ENCODE measurements at places on chromosomes 7 and 10.

- DNase-seq: peak; percentile 64
Observed at GRCh38 chr7:30984359-30985107, 20.8 kb downstream of the GHRHR start.

DNA sequence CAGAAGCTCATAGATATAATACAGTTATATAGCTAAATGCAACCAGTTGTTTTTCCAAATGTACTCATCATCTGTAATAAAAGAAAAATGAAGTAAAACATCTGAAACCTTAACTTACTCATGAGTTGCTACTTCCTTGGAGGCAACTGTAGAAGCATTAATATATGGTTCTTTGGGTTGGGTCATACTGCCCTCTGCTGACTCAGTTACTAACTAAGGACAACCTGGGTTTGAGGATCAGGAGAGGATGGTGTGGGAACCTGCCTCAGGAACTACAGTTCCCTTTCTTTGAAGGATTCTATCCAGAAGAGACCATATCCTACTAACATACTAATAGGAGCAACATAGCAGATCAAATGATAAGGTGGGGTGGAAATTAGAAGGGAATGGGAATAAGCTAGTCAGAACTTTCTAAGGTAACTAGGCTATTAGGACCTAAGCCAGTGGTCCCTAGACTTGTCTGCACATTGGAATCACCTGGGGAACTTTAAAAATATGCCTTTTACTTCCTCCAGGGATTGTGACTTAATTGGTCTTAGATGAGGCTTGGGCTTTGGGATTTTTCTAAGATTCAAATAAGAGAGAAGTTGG is 20.7 kb downstream of the COX15 start:
- DNase-seq: peak; percentile 50

DNA sequence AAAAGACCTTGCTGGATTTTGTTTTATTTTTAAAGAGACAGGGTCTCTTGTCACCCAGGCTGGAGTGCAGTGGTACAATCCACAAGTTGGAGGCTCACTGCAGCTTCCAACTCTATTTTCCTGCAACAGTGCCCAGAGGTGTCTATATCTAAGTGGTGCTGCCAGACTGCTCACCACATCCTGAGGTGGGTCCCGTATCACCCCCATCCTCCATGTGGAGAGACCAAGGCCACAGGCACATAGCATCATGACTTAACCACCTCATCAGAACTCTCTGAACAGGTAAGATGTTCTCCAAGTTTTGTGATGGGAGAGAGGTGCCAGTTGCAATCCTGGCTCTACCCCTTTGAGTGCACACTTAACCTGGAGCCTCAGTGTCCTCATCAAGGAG is 98.2 kb downstream of the RNF216 start:
- DNase-seq: no peak

DNA sequence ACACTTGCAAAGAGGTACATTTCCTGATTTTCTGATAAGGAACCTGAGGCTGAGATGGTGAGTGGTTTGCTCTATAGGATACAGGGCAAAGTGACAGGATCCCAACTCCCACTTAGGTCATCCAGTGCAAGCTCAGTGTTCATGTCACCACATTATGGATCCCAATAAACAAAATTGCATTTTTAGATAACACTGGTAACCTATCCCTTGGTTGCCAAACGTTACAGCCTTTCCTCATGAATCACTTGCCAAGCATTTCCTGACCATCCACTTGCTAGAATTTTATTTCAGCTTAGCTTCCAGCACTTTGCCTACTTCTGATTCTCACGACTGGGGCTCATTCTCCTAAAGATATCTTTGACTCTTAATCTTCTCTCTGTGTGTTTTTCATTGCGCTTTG is 131.4 kb upstream of the ODAD2 start:
- DNase-seq: peak; percentile 45

- peak; percentile 73 for DNase-seq
Observed at GRCh38 chr7:7424151-7424873, 111.4 kb downstream of the COL28A1 start.

GRCh38 chr7:45689797-45690761 is 115.9 kb downstream of the ADCY1 start:
- no peak for DNase-seq

- no peak for DNase-seq
Observed at GRCh38 chr7:89401099-89401498, 605.6 kb upstream of the TEX47 start.

DNA sequence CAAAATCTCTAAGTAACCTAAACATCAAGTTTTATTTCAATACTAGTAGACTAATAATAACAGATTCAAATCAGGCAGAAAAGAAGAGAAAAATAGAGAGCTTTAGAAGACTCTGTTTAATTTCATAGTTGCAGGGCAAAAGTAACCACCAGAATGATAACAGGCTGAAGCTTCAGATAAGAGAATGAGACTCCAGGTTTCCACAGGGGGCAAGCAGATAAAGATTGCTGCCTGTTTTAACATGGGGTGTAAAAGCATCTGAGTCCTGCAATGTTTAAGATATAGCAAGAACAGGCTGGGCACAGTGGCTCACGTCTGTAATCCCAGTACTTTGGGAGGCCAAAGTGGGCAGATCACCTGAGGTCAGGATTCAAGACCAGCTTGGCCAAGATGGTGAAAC is 11.0 kb downstream of the CROT start:
- no peak for DNase-seq

GRCh38 chr10:74542077-74542476 is 284.3 kb upstream of the KAT6B start:
- DNase-seq: no peak

- DNase-seq: no peak
Observed at GRCh38 chr7:54877683-54878082, 118.7 kb upstream of the SEC61G start.

GRCh38 chr10:119477444-119477843 is 65.1 kb downstream of the RGS10 start:
- DNase-seq: no peak

All from RWPE1 (cell line).